ENCODE measurements at places on chromosomes 1 and 21. TPM values are rescaled to one million over a fixed set of nuclear protein-coding genes. Genes with fewer than 3 reads are reported as not detected.
A peak's percentile ranks its signal among the peaks of the same experiment; 100 is the strongest.

DNA sequence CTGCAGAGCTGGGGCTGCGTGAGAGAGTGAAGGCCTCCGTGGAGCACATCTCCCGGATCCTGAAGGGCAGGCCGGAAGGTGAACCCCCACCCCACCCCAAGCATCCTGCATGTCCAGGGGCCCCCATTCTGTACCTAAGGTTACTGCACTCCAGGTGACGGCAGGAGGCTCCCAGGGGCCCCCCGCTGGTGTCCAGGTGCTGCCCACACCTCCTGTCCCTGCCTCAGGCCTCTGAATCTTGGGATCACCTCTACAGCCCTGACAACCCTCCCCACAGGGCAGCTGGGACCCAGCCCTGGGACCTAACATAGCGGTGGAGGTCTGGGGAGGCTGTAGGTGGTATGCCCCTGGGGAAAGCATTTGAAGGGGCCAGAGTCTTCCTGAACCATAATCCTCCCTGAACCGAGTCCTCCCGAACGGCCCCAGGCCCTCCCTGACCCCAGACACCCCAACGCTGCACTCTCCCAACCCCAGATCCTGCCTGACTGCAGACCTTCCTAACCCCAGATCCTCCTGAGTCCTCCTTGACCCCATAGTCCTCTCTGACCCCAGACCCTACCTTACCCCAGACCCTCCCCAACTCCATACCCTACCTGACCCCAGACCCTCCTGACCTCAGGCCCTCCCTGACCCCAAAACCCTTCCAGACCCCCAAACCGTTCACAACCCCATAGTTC is 33.5 kb downstream of the TRIM11 start:
- no peaks in the 10 kb centered on the region for H3K36me3 ChIP-seq
- H3K27ac ChIP-seq = peak overlapping the region; percentile 94
- H3K4me1 ChIP-seq = peaks cover 24% of the 10 kb centered on the region
- H3K4me3 ChIP-seq = no peak overlapping the region
- DNase-seq = no peak

TOR1AIP2 gene
- total RNA-seq = 77.5 TPM

NFASC gene
- 69.9 TPM for total RNA-seq

- no peak for DNase-seq
- no peaks in the 10 kb centered on the region for H3K36me3 ChIP-seq
- H3K27me3 ChIP-seq = peaks cover 24% of the 10 kb centered on the region
- H3K4me1 ChIP-seq = no peaks in the 10 kb centered on the region
Observed at GRCh38 chr1:159949123-159949522, 3.7 kb upstream of the IGSF9 start.

DNA sequence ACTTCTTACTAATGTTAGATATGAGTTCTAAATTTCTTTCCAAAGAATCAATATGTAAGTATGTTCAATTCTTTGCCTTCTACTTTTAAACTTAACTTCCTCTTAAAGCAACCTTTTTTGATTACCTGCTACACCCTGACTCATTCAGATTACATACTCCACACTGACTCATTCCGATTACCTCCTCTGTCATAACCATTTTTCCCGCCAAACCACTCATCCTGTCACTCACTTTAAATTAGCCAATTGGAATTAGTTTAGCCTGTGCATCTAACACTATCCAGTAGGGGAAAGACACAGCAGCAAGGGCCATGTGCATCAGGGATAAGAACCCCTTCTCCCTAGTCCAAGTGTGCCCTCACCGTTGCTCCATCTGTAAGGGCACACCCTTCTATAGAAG is 815.5 kb downstream of the BRINP3 start:
- H3K4me1 ChIP-seq = no peaks in the 10 kb centered on the region
- DNase-seq = no peak
- no peak overlapping the region for H3K4me3 ChIP-seq
- H3K27me3 ChIP-seq = no peaks in the 10 kb centered on the region
- H3K36me3 ChIP-seq = no peaks in the 10 kb centered on the region

- H3K27ac ChIP-seq = no peak overlapping the region
- DNase-seq = no peak
- H3K36me3 ChIP-seq = no peaks in the 10 kb centered on the region
- no peaks in the 10 kb centered on the region for H3K27me3 ChIP-seq
- H3K4me3 ChIP-seq = no peak overlapping the region
Observed at GRCh38 chr1:153848805-153849204, 73.6 kb downstream of the SLC27A3 start.

Data from tibial nerve (tissue), 4 donors.